ENCODE measurements at places on chromosomes 2 and 18.

DNA sequence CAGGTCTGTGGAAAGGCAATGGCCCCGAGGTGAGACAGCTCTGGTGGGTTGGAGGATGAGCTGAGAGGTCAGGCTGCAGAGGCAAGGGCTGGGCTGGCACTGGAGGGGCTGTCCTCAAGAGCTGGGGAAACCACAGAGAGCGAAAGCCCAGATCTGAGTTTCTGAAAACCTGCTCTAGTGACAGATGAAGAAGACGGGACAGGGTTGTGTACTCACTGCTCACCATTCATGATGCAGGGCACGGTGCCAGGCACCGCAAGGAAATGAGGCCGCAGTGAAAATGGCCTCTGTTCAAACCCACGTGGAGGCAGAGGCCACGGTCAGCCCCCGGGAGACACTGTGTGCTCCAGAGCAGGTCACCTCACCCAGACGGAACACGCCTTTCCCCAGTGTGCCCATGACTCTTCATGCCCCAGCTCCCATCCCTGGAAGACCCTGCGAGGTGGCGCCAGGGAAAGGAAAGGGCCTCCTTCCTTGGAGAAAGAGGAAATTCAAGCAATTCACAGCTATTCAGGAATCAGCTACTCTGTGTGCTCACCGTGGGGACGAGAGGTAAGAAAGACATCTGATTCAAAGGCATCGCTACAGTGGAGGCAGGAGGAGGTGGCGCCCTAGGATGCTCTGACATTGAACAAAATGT lies 24.3 kb upstream of the ID2 start:
- DNase-seq: no peak

DNA sequence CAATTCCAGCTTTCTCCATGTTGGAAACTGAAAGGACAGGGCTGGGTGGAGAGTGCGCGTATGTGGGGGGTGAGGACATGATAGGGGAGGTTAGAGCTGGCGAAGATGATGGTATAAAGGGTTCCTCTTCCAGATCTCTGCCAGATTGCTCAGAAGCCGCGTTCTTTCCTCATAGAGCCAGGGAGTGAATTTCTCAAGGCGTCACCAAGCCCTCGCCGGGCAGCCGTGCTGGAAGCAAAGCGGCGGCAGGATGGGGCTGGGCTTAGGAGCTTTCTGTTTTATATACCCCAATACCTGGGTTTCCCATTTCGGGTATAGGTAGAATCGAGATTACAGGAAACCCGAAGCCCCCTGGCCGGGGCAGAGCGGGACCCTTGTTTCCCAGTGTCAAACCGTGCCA lies 43.8 kb downstream of the DDX18 start:
- no peak for DNase-seq

DNA sequence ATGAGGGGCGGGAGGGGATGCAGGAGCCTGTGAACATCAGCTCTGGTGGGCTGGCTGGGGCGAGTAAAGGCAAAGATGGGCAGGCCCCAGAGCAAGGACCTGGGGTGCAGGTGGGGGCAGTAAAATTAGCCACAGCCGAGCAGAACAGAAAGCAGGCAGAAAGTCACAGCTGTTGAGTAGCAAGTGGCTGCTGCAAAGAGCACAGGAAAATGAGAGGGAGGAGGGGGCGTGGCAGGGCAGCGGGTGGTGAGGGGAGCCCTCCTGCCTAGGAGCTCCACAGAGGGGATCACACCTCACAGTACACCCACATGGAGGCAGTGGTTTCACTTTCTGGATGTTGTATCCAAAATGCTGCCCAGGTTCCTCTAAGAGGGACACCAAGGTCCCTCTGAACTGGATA lies 79.6 kb downstream of the LBH start:
- DNase-seq: no peak

DNA sequence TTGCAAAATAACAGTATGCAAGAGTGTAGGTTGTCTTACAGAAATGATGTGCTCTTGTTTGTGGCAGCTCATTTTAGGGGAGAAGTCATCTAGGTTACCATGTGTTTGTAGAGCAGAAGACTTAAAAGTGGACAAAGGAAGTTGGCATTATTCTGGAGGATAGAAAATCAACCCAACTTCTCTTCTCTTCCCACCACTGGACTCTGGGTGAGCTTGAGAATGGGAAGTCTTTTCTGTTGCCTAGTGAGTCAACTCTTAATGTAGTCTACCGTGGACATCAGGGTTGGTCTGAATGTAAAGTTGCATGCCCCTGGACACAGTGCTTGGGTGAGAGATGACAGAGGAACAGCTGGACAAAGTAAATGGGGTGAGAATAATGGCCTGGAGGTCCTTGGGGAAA lies 98.3 kb downstream of the FMNL2 start:
- DNase-seq: no peak

DNA sequence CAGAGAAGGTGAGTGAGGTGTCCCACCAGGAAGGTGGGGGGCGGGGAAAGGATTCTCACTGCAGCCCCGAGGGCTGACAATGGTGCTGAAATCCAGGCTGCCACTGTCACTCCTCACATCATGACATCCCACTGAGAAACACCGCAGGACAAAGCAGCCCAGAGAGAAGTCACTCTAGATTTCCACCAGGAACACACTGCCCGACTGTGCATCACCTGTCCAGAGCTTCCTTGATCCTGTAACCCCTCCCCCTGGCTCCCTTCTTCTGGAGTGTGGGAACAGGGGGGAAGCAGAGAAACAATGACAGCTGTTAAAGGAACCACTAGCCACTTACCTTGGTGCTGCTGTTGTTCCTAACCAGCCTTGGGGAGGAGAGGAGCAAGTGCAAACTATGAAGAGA lies 69.9 kb downstream of the MRO start:
- no peak for DNase-seq

DNA sequence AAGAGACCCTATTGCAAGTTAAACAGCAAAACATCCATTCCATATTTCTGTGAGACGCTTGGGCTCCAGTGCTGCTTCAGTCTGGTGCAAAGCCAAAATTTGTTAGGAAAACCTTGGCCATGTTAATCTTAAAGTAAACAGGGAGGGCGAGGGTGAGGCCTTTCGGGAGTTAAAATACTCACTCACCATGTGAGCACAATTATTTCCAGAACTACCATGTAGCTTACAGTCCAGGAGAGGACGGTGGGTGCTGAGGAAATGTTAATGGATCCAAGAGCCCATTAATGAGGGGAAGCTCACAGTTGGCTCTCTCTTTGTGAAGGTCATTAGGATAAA lies 286.4 kb downstream of the SLC8A1 start:
- DNase-seq: no peak

- DNase-seq: no peak
Observed at GRCh38 chr2:124180635-124181034, 155.5 kb downstream of the CNTNAP5 start.

GRCh38 chr2:238024986-238025385 lies 35.8 kb upstream of the SCLY start:
- DNase-seq: peak; percentile 38

- peak; percentile 54 for DNase-seq
Observed at GRCh38 chr18:21053127-21053526, 58.5 kb downstream of the ROCK1 start.

- no peak for DNase-seq
Observed at GRCh38 chr2:178836807-178837206, 29.6 kb upstream of the TTN start.

DNA sequence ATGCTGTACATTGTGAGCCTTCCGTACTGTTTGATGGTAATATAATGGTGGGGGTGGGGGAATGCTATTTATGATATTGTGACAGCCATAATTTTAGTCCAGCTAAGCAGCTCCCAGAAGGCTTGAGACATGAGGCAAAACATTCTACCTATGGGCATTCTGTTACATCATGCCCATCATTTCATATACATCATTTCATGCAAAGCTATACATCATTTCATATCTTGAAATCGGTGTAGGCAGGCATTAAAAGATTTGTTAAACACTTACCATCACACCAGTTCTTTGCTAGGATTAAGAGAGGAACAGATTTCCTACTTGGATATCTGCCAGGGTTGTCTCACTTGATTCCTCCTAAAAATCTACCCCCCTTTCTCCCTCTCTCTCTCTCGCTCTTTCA lies 84.5 kb downstream of the COL5A2 start:
- no peak for DNase-seq

- DNase-seq: peak; percentile 6
Observed at GRCh38 chr2:218448934-218449333, 30.0 kb downstream of the VIL1 start.

All from AG04450 (cell line).